ENCODE measurements at places on chromosomes 12 and 14.
A peak's percentile ranks its signal among the peaks of the same experiment; 100 is the strongest.

GRCh38 chr12:88507270-88507669 is 73.0 kb downstream of the KITLG start:
- no peak for DNase-seq

DNA sequence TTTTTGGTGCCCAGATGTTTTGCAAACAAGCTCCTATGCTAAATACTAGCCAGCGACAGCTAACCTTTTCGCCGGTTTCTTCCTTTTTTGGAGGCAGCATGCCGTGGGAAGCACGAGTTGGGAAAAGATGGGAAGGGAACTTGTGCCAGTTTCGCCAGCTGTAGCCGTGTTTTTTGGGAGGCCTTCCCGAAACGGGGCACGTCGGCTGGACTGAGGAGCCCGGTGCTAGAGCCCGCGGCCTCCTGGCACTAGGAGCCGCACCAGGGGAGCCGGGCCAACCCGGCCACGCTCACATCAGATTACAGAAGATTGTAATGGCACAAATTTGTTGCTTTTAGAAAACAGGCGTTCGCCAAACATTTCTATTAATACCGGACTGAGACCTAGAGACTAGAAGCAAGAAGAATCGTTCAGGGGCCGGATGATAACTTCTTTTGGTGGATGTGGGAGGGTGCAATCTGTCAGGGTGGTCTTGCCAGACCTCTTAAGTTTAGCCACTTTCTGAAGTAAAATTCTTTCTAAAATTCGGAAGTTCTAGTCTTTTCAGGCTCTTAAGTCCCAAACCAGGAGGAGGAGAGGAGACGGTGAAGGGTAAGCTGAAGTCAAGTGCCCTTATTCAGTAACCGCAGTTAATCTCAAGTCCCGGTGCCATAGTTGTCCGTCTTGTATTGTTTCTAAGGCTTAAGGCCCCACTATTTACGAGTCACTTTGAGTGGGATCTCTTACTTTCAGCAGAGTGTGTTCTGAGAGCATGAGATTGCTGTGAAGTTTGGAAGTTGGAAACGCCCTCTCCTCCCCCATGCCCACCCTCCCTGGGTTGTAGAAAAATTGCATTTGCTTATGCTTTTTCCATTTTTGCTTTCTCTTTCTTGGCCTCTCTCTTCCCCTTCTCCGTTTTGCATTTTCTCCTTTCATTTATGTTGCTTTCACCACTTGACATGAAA is 1.3 kb downstream of the RASSF3 start:
- DNase-seq, result peak; percentile 14

DNA sequence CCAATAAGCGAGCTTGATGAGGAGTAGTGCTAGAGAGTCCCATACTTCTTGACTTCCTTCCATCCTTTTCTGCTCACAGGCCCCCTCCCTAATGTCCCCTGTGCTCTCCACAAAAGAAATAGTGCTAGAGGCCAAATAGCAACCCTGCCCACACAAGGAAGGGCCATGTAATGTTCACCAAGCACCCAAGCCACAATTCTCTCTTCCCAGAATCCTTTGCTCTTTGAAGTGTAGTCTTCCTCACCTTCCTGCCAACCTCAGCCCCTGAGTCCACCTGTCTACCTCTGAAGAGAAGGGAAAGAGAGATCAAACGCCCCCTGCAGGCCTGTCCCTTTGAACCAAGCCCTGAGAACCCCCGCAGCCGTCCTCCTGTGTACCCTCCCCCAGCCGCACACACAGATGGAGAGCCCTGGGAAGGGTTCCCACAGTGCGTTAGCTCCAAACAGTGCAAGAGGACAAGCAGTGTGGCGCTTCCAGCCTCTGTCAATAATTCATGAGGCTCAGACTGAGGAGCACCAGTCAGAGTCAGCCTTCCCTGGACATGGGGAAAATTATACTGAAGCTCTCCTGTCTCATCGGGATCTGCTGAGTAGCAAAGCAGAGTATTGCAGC is 1.9 kb upstream of the DHRS4 start:
- DNase-seq, result no peak

DNA sequence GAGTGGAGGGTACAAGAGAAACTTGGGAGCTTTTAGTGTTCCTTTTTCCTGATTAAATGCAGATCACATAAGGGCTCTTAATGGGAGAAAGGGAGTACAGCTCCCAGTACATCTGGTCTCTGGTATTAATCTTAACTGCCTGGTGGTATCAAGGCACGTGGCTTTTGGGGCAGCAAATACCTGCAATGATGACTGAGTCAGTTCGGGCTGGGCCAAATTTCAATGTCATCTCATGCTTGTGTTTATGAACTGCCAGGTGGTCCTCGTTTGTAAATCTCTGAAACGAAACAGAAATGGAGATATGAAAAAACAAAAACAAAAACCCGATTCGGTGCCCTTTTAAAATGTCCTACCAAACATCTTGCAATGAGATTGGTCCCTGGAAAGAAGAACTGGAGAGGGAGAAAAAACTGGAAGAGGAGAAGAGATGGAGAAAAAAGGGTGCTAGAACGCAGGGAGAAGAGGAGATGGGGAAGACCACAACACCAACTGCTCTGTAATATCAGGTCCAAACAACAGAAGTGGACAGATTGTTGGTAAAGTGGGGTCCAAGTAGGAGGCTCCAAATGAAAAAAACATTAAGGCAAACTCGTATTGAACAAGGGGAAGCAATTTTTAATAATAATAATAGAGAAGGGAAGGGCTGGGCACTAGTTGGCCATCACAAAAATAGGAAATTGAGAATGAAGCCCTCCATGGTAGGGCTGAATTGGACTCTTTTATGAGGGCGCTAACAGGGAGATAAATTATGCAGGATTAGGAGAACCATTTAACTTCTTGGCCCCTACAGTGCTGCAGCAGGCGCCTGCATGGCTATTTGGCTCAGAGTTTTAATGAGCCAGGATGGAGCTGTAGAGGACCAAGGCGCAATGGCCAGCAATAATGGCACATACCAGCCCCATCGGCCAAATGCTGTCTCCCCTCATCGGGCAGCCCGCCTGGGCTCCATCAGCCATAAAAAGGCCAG is 45.4 kb upstream of the NPFF start:
- DNase-seq, result no peak

DNA sequence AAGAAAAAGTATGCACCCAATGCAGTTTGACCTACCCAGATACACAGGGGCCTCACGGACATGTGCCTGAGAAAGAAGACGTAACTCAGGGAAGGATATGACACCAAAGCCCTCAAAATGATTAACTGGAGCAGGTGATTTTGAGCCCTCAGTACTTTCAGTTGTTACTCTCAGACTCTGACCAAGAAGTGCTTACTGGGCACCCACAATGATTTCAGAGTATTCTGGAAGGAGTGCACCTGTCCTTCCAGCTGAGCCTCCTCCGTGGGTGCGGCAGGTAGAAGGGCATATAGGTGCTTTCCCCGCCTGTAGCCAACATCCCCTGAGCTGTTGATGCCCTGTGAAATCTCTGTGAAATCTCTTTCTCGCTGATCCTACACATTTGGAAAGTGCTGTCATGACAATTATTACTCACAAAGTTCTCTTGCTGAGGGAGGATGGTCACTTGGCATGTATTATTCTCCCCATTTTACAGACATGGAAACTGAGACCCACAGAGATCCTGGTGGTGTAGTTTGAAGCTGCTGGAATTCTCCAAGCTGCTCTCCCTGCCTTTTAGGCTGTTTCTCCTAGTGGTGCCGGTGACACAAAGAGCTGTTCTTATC is 154.3 kb upstream of the CCND2 start:
- DNase-seq, result no peak

DNA sequence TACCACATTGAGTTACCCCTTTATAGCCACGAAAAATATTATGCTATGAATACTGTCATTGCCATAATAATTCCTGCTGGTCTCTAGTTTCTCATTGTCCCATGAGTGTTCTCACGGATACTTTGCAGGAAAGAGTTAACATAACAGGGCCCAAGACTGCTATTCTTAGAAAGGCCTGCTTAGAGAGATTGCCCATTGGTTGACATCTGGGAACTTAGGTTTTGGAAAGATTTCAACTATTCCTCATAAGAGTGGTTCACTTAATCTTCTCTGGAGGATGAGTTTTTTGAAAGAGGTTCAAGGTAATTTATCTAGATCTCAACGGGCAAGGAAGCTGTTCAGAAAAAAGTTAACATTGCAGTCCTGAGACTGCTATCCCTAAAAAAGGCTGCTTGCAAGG is 18.4 kb upstream of the PRPF39 start:
- DNase-seq, result no peak

Measured in activated T-cell treated with anti-CD3 and anti-CD28 coated beads, Interleukin-2, amount 50 U/mL, for 4 hours (primary cell).